ENCODE measurements at places on chromosomes 6 and 20.

DNA sequence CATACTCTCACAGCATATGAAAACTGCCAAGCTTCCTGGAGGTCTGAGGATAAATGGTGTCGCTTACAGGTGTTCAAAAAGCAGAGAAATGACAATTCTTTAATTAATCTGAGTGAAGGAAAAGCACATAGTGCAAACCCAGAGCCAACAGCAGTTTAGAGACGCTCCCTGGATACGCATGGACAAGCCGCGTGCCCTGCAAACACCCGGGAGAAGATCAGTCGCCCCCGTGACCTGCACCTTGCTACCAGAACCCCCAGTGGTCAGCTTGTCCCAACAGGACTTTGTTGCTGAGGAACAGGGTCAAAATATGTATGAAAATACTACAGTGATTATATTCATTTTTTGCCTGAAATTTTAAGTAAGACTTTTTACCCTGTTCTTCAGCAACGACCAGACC, 93.9 kb downstream of the PSMG4 start:
- no peak for DNase-seq

DNA sequence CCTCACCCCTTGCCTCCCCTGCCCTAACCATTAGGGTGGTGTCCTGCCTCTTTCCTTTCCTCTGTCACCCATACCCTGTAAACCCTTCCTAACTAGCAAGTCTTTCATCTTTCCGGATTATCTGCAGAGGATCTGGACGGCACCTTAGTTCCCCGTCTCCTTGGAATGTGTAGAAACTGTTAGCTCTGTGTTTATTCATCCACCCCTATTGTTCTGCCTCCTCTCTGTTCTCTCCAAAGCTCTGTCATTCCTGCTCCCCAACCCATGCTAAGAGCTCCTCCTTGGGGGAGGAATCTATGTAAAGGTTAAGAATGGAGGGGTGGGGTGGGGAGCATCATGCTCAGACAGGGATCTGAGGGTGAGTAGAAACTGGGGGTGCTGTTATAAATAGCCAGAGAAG, 39.4 kb upstream of the KCNK5 start:
- DNase-seq, result no peak

DNA sequence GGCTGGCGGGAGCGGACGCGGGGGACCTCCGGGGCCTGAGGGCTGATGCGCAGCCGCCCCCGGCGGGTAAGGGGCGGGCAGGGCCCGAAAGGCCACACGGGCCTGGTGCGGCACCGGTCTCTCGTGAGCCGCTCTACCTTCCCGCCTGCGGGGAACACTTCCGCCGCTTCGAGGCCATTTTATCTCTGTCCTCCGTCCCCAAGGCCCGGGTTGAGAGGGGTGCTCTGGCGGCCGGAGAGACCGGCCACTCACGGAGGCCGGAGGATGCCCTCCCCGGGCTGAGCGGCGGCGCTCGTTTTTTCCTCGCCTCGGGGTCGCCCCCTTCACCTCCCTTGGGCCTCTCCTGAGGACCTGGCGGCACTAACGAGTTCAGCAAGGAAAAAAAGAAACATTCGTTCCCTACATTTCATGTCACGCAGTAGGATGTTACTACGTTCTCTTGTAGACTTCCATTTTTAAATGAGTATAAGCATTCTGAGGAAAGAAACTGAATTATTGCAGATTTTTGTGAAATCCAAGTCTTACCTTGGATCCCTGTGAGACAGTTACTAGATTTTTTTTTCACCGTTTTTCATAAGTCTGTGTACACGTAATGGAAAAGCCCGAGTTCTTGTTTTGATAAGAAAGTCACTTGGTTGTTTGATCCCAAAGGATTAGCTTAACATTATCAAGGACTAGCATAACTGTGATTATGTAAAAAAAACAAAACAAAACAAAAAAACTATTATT, 575 bp downstream of the WTAP start:
- DNase-seq, result no peak

DNA sequence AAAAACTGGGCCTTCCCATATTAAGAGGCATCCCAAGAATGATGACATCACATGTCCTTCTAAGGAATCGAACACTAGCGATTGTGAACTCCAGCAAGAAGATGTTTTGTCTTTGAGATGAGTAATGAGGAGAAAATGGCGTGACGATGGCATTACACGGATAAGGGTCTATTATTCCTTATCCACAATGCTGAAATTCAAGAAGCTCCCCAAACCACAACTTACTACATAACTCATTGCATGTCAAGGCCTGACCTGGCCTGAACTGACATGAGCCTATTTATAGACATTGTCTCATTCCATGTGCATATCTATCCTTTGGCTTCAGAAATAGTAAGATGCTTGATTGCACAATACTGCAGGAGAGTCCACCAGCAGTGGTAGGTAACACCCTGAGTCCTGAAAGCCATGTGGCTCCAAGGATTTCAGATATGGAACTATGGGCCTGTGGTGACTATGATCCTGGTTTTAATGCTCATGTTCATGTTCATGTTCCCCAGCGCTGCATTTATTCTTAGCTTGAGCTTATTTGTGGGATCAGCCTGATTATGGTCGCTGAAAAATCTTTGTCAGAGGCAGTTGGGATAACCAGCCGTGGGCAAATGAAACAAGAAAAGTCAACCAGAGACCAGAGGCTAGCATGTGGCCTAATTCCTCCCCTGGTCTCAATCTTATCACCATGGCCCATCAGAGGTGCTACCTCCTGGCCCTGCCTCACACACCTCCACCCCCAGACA, 183.2 kb upstream of the JARID2 start:
- DNase-seq, result no peak

- DNase-seq, result no peak
Measured at GRCh38 chr6:44784195-44784594, 396.7 kb downstream of the CDC5L start.

- no peak for DNase-seq
Measured at GRCh38 chr6:21915707-21916260, 322.2 kb downstream of the SOX4 start.

DNA sequence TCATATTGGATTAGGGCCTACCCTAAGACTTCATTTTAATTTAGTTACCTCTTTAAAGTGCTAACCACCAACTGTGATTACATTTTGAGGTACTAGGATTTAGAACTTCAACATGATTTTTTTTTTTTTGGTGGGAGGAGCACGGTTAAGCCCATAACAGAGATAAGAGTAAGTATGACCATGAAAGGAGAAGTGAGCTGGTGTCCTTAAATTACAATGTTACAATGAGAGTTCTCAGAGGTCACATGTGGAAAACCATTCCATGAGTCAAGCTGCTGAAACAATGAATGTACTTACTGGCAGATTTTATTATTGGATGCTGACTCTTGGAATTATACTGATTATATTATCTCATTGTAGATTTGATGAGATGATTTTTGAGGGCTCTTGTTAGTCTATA, 779.3 kb upstream of the CITED2 start:
- DNase-seq, result no peak

DNA sequence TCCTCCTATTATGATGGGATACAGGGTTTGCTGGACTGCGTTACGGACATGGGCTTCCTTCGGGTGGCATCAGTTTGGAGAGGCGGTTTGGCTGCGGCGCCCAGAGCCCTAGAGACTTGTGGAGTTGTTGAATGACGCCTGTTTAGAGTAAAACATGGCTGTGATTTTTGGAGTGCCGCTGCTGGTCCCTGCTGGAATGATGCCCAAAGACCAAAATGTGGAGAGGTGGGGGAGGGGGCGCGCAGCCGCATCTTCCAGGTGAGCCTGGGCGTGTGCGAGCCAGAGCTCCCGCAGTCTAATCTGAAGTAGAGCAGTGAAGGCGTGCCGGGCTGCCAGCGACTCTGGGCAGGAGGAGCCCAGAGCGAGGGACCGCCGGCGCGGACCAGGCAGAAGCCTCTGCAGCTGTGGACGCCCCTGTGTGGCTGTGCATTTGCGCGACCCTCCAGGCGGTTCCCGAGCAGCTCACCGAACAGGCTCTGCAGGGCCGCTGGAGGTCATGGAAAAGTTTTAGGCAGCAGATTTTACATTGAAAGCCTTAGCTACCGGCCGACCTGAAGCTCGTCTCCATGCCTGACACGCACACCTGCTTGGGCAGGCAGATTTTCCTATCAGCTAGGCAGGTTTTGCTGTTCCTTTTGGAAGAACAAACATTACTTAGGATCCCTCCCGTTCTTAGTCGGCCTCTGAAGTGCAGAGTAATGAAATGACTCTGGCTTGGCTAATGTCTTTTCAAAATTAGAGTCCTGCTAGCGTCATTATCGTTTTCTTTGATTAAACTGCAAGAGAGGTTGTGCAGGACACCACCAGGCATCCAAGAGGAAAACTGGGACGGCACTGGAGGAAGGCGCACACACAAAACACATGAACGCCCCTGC, 298.2 kb downstream of the PHACTR1 start:
- DNase-seq, result no peak

DNA sequence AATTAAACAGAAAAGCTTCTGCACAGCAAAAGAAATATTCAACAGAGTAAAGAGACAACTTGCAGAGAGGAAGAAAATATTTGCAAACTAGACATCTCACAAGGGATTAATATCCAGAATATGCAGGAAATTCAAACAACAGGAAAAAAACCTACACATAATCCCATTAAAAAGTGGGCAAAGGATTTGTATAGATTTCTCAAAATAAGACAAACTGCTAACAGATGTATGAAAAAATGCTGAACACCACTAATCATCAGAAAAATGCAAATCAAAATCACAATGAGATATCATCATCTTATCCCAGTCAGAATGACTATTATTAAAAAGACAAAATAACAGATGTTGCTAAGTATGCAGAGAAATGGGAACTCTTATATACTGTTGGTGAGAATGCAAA, 129.6 kb downstream of the SYNDIG1 start:
- DNase-seq, result no peak

GRCh38 chr6:117352466-117353081, 73.2 kb downstream of the ROS1 start:
- DNase-seq, result no peak

DNA sequence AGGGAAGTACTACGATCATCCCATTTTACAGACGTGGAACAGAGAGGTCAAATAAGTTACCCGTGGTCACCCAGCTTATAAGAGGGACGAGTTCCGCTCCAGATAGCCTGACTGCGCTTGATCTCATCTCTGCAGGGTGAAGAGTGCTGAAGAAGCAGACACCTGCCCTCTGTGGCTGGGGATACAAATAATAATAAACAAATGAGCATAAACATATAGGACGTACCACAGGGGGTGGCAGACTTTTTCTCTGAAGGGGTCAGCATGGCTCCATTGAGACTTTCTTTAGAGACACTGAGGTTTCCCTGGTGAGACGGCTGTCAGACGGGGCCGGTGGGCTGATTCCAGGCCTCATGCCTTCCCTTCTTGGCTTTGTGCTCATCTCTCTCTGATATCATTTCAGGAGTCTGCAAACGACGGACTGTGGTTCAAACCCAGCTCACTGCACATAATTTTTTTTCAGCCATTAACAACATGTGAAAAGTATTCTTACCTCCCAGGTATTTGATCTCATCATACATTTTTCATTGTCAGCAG, 47.1 kb downstream of the IRF4 start:
- no peak for DNase-seq

GRCh38 chr20:16803965-16804792, 56.0 kb downstream of the OTOR start:
- peak; percentile 5 for DNase-seq

GRCh38 chr6:41964201-41964887, 22.7 kb upstream of the CCND3 start:
- no peak for DNase-seq

DNA sequence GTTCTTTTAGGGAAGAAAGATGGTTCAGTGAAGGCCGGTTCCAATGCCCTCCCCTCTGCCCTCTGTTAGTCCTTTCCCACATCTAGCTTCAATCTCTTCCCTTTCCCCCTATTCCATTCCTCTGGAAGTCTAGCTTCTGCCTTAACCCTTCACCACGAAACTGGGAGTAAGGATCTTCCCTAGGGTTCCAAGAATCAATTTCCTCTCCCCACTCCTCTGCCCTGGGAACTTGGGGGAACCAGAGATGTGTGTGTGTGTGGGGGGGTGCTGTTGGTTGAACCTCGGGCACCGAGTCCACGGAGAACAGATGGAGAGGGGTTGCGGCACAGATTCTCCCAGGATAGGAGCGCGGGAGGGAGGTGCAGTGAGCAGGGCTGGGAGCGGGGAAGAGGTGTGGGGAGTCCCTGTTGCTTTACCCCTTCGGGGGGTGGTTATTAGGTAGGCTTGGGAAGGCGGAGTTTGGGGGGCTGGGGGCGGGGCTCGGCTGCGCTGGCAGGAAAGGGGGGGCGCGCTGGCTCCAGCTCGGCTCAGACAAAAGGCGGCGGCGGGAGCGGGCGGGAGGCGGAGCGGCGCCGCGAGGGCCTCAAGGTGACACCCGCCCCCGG, at the start of gene TMEM151B:
TMEM151B (plus strand) TSS at position 530 of the 605 bp plus-strand sequence. CDS start 293 bp downstream, outside the sequence.
- no peak for DNase-seq

- no peak for DNase-seq
Measured at GRCh38 chr20:5191829-5192569, 65.2 kb downstream of the CDS2 start.

GRCh38 chr6:33781131-33781975, 7.6 kb downstream of the LEMD2 start:
- DNase-seq, result no peak

- DNase-seq, result no peak
Measured at GRCh38 chr6:77015350-77015749, 447.9 kb downstream of the HTR1B start.

DNA sequence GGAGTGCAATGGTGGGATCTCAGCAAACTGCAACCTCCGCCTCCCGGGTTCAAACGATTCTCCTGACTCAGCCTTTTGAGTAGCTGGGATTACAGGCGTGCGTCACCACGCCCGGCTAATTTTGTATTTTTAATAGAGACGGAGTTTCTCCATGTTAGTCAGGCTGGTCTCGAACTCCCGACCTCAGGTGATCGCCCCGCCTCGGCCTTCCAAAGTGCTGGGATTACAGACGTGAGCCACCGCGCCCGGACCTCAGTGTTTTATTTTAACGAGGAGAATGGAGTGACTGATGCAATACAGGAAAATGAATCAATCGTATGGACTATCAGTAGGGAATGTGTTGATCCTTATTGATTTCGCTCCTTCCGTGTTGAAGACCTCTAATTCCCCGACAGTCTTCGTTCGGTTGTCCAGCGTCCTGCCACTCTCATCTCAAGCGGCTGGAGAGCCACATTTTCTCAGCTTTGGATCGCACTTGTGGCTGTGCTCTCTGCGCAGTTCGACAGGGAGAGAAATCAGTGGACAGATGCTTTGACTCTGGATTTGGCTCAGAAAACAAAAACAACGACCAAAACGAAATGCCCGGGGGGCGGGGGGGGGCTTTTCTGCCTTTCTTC, 166.2 kb downstream of the TRIM27 start:
- no peak for DNase-seq

DNA sequence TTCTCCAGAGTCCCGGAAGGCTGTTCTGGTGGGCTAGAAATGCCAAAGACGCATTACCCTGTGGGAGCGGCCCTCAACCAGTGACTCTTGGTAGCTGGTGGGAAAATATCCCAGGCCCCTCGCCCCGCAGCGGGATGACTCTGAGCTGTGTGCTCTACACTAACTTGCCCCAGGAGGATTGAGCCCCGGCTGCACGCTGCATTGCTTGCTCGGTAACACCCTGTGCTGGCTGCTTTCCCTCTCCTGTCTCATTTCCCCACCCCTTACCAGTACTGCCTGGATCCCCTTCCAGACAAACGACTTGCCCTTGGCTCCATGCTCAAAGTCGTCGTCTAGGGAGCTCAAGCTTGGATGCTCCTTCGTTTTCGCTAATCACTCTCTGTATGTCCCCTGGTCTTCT, 411.8 kb upstream of the SULF2 start:
- DNase-seq, result no peak

Measured in activated T-cell treated with anti-CD3 and anti-CD28 coated beads for 1 hour (primary cell).